IMR-90 (cell line): ENCODE measurements at places on chromosomes 6 and 20. TPM values are rescaled to one million over a fixed set of nuclear protein-coding genes. Genes with fewer than 3 reads are reported as not detected.
A peak's percentile ranks its signal among the peaks of the same experiment; 100 is the strongest.

DNA sequence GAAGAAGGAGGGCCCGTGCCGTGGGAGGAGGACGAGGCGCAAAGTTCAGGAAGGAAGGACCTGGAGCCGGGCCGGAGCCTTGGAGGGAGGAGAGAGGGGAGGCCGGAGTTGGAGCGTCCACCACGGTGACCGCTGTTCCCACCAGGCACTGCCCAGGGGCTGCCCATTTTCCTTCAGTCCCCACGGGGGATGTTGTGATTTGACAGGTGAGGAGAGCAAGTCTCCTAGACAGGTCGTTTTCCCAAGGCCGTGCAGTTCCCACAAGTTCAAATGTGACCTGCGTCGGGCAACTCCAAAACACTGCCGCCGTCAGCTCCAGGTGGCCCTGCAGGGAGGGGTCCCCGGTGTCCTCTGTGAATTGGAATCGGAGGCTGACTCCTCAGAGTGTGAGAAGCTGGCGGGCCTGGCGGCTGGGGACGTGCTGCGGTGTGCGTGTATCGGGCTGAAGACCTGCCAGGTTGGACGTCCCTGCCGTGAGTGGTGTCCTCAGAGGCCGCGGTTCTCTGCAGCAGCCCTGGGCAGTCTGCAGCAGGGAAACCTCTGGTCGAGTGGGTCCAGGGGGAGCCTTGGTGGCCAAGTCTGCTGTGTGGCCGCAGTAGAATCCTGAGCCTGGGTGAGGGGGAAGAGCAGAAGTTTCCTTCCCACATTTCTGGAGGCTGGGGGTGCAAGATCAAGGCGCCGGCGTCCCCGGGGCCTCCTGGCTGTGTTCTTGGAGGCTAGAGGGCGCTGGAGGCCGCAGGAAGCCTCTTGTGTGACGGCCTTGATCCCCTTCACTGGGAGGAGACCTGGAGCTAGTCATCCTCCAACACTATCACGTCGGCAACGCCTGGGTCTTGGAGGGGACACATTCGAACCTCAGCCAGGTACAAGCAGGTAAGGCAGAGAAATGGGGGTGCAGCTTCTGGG lies 115.1 kb upstream of the FRMD1 start:
- no peak for DNase-seq
- H3K36me3 ChIP-seq = no peaks in the 10 kb centered on the region
- no peaks in the 10 kb centered on the region for H3K27me3 ChIP-seq
- no peak overlapping the region for H3K4me3 ChIP-seq
- no peak overlapping the region for H3K27ac ChIP-seq
- H3K4me1 ChIP-seq = no peaks in the 10 kb centered on the region

DNA sequence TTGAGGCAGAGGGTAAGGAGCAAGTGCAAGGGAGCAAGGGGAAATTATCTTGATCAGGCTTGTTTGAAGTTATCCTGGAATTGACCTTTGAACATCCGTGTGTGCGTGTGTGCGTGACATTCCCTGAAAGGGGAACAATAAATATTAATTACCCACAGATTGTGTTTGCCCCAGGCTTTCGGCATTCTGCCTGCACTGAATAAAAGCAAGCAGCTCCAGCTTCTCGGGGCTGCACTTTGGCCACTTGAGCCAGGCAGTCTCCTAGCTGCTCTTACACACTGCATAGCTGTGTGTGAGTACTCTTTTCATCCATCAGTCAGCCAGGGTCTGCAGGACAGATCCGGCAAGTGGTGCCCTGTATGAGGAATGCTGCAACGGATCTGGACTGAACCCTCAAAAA lies 107.7 kb upstream of the BTN3A2 start:
- no peak for DNase-seq
- H3K36me3 ChIP-seq = no peaks in the 10 kb centered on the region
- H3K4me1 ChIP-seq = no peaks in the 10 kb centered on the region
- no peaks in the 10 kb centered on the region for H3K27me3 ChIP-seq

- H3K36me3 ChIP-seq = no peaks in the 10 kb centered on the region
- H3K4me3 ChIP-seq = no peak overlapping the region
- no peak overlapping the region for H3K27ac ChIP-seq
- no peaks in the 10 kb centered on the region for H3K27me3 ChIP-seq
- DNase-seq = no peak
Observed at GRCh38 chr20:1815502-1816085, 79.6 kb upstream of the SIRPA start.

GRCh38 chr6:56642366-56643261 lies at the start of gene DST:
DST (minus strand) TSS chr6:56642889.
- H3K36me3 ChIP-seq = peaks cover 21% of the 10 kb centered on the region
- H3K27me3 ChIP-seq = no peaks in the 10 kb centered on the region
- peaks cover 8% of the 10 kb centered on the region for H3K4me1 ChIP-seq
- no peak within 1 kb of the TSS for H3K4me3 ChIP-seq

DNA sequence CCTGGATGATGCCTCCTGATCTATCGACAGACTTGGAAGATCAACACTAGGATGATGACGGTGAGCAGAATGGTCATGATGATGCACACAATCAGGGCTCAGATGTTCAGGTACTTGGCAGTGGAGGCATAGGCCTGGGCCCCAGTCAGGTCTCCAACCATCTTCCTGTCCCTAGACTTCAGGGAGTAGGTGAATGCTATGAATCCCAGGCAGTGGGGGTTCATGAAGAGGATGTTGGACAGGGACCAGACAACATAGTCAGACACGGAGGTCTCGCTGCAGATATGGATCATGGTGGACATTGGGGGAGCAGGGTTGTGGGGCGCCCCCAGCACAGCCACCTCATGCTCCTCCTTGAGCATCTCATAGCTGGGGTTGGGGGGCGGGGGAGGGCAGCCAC lies 27.5 kb downstream of the HLA-F start:
- no peak overlapping the region for H3K4me3 ChIP-seq
- no peaks in the 10 kb centered on the region; the same call in 1 of the 2 replicates for H3K36me3 ChIP-seq
- H3K27me3 ChIP-seq = peaks cover 6% of the 10 kb centered on the region
- H3K27ac ChIP-seq = no peak overlapping the region
- no peak for DNase-seq
- H3K4me1 ChIP-seq = peaks cover 2% of the 10 kb centered on the region; the same call in 1 of the 2 replicates

- H3K4me1 ChIP-seq = peaks cover 12% of the 10 kb centered on the region
- DNase-seq = peak; percentile 91
- H3K27ac ChIP-seq = peak overlapping the region; percentile 91
- H3K4me3 ChIP-seq = peak overlapping the region; percentile 80
Observed at GRCh38 chr20:62301773-62302340, 940 bp upstream of the ADRM1 start.

GRCh38 chr6:159064477-159064876 lies 19.7 kb upstream of the TAGAP start:
- no peak overlapping the region for H3K4me3 ChIP-seq
- H3K36me3 ChIP-seq = no peaks in the 10 kb centered on the region
- peaks cover 48% of the 10 kb centered on the region for H3K27me3 ChIP-seq
- no peak overlapping the region for H3K27ac ChIP-seq
- no peak for DNase-seq
- no peaks in the 10 kb centered on the region for H3K4me1 ChIP-seq

DNA sequence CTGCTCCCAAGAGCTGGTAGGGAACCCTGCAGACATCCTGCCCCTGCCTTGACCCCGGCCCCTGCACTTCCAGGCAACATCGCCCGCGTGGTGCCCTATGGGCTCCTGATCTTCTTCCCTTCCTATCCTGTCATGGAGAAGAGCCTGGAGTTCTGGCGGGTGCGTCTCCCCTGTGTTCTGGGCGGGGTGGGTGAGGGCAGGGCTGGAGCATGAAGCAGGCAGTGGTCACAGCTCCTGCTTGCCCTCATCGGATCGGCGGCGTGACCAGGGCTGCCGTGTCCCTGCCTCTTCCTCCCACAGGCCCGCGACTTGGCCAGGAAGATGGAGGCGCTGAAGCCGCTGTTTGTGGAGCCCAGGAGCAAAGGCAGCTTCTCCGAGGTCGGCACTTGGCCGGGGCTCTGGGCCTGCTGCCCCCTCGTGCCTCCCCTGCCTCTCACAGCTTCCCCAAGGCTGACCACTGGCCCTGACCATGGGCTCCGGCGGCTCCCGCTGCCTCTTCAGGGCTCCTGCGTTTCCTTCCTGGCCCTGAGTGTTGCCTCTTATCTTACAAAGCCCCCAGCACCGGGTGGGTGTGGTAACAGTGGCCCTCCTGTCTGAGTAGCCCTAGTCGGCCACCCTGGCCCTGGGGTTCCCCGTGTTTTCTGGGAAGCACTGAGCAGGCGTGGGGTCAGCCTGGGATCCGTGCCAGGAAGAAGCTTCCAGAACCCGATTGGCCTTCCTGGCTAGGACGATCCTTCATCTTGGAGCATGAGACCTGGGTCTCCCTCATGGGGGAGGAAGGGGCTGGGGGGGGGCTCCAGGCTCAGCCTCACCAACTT lies 8.0 kb upstream of the TNFRSF6B start:
- H3K27me3 ChIP-seq = no peaks in the 10 kb centered on the region
- H3K4me3 ChIP-seq = no peak overlapping the region
- peaks cover 15% of the 10 kb centered on the region for H3K4me1 ChIP-seq
- no peak for DNase-seq
- H3K27ac ChIP-seq = no peak overlapping the region

GRCh38 chr6:139659711-139660110 lies 285.3 kb upstream of the CITED2 start:
- H3K36me3 ChIP-seq = no peaks in the 10 kb centered on the region
- no peak overlapping the region for H3K4me3 ChIP-seq
- no peak for DNase-seq
- H3K4me1 ChIP-seq = no peaks in the 10 kb centered on the region

DNA sequence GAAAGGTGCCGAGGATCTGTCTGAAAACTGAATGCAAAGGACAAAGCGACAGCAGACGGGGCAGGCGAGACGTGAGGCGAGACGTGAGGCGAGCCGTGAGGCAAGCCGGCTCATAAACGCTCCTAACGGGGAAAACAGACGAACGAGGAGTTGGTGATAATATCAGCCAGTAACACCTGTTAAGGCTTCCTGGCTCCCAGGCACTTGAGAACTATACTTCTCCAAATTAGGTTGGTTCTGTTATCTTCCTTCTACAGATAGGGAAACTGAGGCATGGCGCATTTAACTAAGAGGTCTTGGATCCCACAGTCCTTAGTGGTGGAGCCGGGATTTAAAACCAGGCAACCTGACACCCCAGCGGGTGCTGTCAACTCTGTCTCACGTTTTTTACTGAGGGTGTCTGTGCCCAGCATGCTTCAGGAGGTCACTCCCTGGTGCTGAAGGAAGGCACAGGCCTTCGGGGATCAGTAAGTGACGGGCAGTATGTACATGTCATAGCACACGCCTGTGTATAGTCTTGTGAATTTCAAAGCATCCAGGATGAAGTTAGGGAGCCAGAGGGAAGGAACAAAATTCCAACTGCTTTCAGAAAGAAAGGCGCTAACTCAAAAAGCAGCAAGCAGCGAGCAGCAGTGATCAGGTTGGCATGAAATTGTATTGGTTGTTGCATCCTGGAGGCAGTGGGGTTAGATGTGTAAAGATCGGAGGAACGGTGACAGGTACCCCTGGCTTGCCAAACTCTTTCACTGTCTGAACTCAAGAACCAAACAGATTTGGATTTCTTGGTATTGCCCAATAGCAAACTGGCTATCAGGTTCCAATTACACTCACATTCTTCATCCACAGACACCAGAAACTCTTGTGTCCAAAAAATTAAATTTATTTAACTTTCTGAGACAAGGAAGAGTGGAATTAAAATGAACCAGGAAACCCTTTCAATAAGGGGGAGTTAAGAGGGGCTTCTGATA lies 318.7 kb downstream of the THBS2 start:
- DNase-seq = no peak
- H3K36me3 ChIP-seq = no peaks in the 10 kb centered on the region
- H3K27me3 ChIP-seq = peaks cover 2% of the 10 kb centered on the region; the same call in 1 of the 2 replicates
- peaks cover 2% of the 10 kb centered on the region; the same call in 1 of the 2 replicates for H3K4me1 ChIP-seq
- no peak overlapping the region for H3K4me3 ChIP-seq

- H3K4me1 ChIP-seq = no peaks in the 10 kb centered on the region
- H3K36me3 ChIP-seq = peaks cover 8% of the 10 kb centered on the region
- no peak overlapping the region for H3K27ac ChIP-seq
Observed at GRCh38 chr20:13744352-13744751, 40.4 kb downstream of the ESF1 start.

- peak; percentile 47 for DNase-seq
- no peaks in the 10 kb centered on the region for H3K27me3 ChIP-seq
- H3K4me1 ChIP-seq = peaks cover 16% of the 10 kb centered on the region
- no peaks in the 10 kb centered on the region for H3K36me3 ChIP-seq
- H3K27ac ChIP-seq = peak overlapping the region; percentile 90
Observed at GRCh38 chr6:133645966-133646740, 242.8 kb upstream of the TCF21 start.

- no peak overlapping the region for H3K4me3 ChIP-seq
- H3K36me3 ChIP-seq = no peaks in the 10 kb centered on the region
- H3K27me3 ChIP-seq = no peaks in the 10 kb centered on the region
- no peak overlapping the region for H3K27ac ChIP-seq
- DNase-seq = peak; percentile 0
- no peaks in the 10 kb centered on the region for H3K4me1 ChIP-seq
Observed at GRCh38 chr20:1576641-1577040, 19.1 kb upstream of the SIRPD start.

- DNase-seq = no peak
- H3K27me3 ChIP-seq = peaks cover 17% of the 10 kb centered on the region
- no peak overlapping the region for H3K4me3 ChIP-seq
Observed at GRCh38 chr6:2502096-2502997, 248.4 kb downstream of the MYLK4 start.

- H3K27me3 ChIP-seq = no peaks in the 10 kb centered on the region
- no peak overlapping the region for H3K27ac ChIP-seq
- H3K4me1 ChIP-seq = peaks cover 10% of the 10 kb centered on the region
- H3K36me3 ChIP-seq = no peaks in the 10 kb centered on the region
- peak overlapping the region; percentile 38; the same call in 1 of the 2 replicates for H3K4me3 ChIP-seq
Observed at GRCh38 chr20:5077761-5078387, 41.9 kb downstream of the PCNA start.

GRCh38 chr20:48983423-48984400 lies 62.2 kb downstream of the ARFGEF2 start:
- H3K4me3 ChIP-seq = no peak overlapping the region
- peaks cover 28% of the 10 kb centered on the region for H3K36me3 ChIP-seq
- H3K27ac ChIP-seq = peak overlapping the region; percentile 59; the same call in 1 of the 2 replicates

The SCUBE3 gene
- total RNA-seq = 19.9 and 21.1 TPM in 2 replicates

The MACROD2 gene
- 0.28 TPM in 1 of 2 replicates, not detected in the other for total RNA-seq

The PROKR2 gene
- not detected in 2 replicates for total RNA-seq

The MAN1A1 gene
- total RNA-seq = 5.9 and 11.4 TPM in 2 replicates

The SPO11 gene
- total RNA-seq = not detected in 2 replicates

The SLC17A9 gene
- 1.4 and 2.2 TPM in 2 replicates for total RNA-seq

The DEFB132 gene
- total RNA-seq = not detected in 2 replicates

The ZSCAN23 gene
- total RNA-seq = 5.3 and 8.4 TPM in 2 replicates

The HSPA1L gene
- total RNA-seq = 1.3 and 1.4 TPM in 2 replicates

The SYCP2L gene
- not detected in 2 replicates for total RNA-seq

The MRAP2 gene
- total RNA-seq = under 0.01 TPM in 1 of 2 replicates, not detected in the other

The LY6G5C gene
- total RNA-seq = 0.18 TPM in 1 of 2 replicates, not detected in the other

The E2F1 gene
- total RNA-seq = 10.6 and 10.9 TPM in 2 replicates

The MATN4 gene
- total RNA-seq = not detected in 2 replicates

The SLC22A2 gene
- total RNA-seq = not detected in 2 replicates
